Upper lobe of right lung (tissue), 1 donor: ENCODE measurements at places on chromosomes 4 and X. TPM values are rescaled to one million over a fixed set of nuclear protein-coding genes. Genes with fewer than 3 reads are reported as not detected.

Gene ESX1
- total RNA-seq: not detected

Gene CAPN6
- total RNA-seq: 0.43 TPM

Gene DGKK
- 0.09 TPM for total RNA-seq

Gene GRXCR1
- not detected for total RNA-seq

Gene AKAP14
- not detected for total RNA-seq

Gene TBCK
- 51.7 TPM for total RNA-seq

Gene FMR1NB
- total RNA-seq: not detected

Gene ARMCX4
- total RNA-seq: 13.1 TPM

Gene FRMPD3
- total RNA-seq: 0.17 TPM

Gene NALF2
- total RNA-seq: not detected

Gene MMRN1
- total RNA-seq: 67.4 TPM

Gene IL21
- total RNA-seq: not detected

Gene SYTL5
- 0.46 TPM for total RNA-seq

Gene CCNB3
- total RNA-seq: 0.46 TPM

Gene CTAG1A
- total RNA-seq: not detected

Gene DDX60
- total RNA-seq: 27.6 TPM

Gene SSX2
- total RNA-seq: not detected

Gene STK26
- total RNA-seq: 12.2 TPM

Gene SLC9B1
- 1.2 TPM for total RNA-seq

Gene ATP8A1
- 79.3 TPM for total RNA-seq

Gene MND1
- not detected for total RNA-seq

Gene PPARGC1A
- total RNA-seq: 14.2 TPM

Gene S100G
- total RNA-seq: not detected

Gene BST1
- total RNA-seq: 11.0 TPM

Gene NOCT
- 4.8 TPM for total RNA-seq

Gene AFF1
- 103 TPM for total RNA-seq

Gene TLR2
- 94.0 TPM for total RNA-seq

Gene RADX
- 2.4 TPM for total RNA-seq

Gene APELA
- total RNA-seq: not detected

Gene PCDH18
- 6.9 TPM for total RNA-seq

Gene GJB1
- total RNA-seq: 5.4 TPM

Gene TMSB15B
- 1.6 TPM for total RNA-seq

Gene AGTR2
- total RNA-seq: 60.7 TPM

Gene ETDB
- not detected for total RNA-seq

Gene PLP1
- not detected for total RNA-seq

Gene POF1B
- total RNA-seq: 3.4 TPM

Gene ZFP92
- 3.4 TPM for total RNA-seq

Gene EIF2S3
- total RNA-seq: 135 TPM

Gene LINC00632
- total RNA-seq: 221 TPM

Gene CLIC2
- total RNA-seq: 64.0 TPM

Gene NAP1L2
- 2.6 TPM for total RNA-seq

Gene MAGEH1
- total RNA-seq: 27.2 TPM

Gene CXCL6
- not detected for total RNA-seq
